AG20443 (cell line): ENCODE measurements at places on chromosomes 5 and 9.

DNA sequence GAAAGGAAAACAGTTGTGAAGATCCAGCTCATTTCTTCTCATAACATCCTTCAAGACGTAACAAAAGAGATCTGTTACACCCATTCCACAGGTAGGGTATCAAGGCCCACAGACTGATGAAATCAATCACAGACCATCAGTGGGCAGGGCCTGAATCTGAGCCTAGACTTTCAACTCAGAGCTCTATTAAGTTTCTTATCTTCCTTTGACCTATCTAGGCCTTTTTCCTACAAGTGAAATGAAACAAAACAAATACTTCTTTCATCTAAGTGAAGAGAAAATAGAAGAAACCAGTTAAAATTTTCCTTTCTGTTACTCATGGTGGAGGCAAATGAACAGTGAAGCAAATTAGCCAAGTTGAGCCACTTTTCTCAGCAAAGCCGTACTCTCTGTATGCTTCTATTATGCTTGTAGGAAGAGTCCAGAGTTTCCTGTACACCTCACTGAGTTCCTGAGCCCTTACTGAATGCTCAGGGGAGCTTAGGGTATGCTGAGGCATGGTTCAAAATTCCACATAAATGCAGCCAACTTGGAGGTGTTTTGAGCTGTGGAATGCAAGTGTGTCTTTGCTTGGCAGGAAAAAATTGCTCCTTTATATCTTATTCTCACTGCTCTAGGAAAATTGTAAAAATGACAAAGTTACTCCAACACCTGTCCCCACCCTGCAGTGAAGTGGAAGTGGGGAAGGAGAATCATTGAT lies 91.9 kb downstream of the FEM1C start:
- DNase-seq: peak; percentile 53

- no peak for DNase-seq
Measured at GRCh38 chr9:18775930-18776329, 257.1 kb downstream of the SAXO1 start.

DNA sequence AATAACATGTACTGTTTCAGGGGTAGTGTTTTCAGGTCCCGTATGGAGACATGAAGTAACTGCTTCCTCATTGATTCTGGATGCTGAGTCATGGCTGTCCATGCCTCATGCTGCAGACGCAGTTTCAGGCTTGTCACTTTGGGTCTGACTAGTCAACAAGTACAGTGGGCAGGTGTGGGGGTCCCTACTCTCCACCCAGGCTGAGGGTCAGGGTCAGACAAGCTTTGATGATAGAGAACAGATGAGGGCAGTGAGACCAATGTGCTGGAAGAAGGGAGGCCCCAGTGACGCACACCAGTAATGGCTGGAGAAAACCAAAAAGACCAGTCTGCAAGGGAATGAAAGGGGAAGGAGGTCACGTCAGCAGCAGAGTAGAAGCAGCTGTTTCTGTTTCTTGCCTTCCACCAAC lies 80.0 kb upstream of the NFIL3 start:
- no peak for DNase-seq

DNA sequence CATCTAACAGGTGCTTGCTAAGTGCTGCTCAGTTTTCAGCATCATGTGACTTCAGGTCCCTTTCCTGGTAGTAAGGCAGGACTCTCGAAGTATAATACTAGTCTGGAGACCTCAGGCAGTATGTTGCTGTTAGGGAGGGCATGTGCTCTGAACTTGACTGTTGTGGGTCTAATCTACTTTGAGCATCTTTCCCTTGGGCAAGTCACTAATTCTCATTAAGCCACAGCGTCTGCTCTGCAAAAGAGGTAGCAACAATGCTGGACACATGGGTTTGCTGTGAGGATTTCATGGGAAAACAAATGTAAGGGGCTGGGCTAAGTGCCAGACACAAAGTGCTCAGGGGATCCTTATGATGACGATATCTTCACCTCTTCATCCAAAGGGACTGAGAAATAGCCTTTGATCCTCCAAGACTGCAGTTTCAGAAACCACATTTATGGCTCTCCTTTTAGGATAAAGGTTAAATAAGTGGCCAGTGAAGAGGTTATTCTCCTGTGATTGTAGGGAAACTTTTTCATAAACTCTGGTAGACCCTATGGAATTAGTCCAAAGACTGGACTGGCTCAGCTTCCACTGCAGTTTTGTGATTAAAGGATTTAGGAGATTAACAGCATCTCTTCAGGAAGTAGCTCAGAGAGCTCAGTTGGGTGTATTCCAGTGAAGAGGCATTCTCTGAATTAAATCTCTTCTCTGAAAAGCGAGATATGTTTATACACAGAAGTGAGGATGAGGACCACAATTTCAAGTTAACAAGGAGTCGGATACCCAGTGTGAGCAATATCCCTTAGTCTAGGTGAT lies 216.6 kb downstream of the SGCD start:
- no peak for DNase-seq

DNA sequence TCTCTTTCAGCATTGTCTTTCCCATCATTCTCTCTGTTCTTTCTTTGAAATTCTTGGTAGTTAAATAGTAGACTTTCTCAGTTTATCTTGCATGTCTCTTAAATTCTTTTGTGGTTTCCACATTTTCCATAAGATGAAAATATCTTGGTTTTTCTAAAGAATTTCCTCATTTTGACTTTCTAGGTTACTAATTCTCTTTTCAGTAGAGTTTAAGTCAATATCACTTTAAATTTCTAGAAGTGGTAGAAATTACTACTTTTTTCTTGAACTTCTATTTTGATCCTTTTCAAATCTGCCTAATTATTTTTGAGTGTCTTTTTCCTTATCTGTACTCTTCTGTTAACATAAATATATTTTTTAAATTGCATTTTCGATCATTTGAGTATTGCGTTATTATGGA lies 23.6 kb upstream of the LRRTM2 start:
- DNase-seq: no peak

DNA sequence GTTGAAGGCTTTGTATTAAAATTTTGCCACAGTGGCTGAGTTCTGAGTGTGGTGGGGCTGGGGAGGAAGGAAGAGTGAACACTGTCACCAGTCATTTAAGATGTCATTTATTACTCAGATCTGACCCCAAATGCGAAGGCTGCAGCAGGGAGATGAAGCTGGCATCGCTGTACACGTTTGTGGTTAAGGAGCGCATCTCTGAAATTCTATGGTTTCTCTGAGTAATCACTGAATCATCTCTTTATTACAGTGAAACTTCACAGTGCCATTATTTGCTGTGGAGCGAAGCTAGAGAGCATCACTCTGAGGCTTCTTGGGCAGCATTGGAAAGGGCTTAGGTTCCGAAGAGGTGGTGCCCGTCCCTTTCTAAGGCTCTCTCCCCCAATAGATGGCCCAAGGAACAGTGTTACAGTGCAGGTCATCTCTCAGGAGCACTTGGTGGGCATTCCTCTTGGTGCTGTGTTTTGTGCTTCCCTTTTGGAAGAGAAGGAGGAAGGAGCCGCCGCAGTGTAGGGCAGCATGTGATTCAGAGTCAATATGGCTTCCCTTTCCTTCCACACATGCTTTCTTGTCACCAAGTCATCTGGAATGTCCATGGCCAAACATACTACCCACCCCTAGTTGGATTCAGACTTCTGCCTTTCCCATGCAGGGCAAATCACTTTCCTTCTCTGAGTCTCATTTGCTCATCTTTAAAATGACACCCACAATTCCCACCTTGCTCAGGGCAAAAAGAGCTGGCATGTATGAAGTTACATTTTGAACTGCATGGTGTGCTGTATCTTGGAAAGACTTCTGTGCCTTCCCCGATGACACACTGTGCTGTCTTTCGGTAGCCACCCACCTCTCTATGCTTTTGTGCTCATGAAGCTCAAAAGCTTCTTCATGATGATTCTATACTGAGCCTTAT lies 9.3 kb upstream of the TEX48 start:
- DNase-seq: peak; percentile 84

DNA sequence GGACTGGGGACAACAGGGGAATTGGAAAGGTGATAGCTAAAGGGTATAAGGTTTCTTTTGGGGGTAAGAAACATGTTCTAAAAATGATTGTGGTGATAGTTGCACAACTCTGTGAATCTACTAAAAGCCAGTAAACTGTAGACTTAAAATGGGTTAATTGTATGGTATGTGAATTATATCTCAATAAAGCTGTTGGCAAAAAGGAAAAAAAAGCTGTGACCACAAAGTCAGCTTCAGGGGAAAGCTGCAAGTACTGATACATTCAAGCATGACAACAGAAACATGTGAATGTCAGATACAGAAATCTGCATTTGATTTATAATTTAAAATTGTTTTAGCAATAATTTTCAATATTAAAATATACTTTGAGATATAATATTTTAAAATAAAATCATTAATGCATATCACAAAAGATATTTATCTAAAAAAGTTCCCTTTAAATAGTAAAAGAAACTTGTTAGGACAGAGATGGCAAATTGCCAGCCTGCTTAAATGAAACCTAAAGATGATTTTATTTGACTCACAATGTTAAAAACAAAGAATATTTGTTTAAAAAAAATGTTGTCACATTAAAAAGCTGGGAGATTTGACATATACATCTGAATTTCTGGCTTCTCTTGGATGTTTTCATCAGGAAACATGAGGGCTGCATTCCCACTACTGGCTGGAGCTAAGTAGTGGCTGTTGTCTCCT lies 66.0 kb downstream of the TBCA start:
- DNase-seq: no peak

DNA sequence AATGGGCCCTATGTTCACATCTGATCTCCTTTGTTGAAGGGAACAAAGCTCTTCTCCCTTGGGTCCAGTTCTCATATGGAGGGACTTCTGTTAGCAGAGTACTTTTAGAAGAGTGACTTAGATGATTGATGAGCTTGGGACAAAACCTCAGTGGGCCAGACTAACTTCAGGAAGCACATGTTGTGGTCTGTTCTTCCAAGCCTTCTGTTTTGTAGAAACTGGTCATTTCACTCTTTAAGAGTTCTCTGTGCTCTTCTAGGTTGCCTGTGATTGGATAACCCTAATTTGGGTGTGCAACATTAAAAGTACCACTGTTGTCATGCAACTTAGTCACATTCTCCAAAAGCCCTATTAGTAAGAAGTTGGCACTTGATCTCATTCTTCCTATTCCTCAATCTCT lies 183.5 kb upstream of the ACO1 start:
- no peak for DNase-seq

DNA sequence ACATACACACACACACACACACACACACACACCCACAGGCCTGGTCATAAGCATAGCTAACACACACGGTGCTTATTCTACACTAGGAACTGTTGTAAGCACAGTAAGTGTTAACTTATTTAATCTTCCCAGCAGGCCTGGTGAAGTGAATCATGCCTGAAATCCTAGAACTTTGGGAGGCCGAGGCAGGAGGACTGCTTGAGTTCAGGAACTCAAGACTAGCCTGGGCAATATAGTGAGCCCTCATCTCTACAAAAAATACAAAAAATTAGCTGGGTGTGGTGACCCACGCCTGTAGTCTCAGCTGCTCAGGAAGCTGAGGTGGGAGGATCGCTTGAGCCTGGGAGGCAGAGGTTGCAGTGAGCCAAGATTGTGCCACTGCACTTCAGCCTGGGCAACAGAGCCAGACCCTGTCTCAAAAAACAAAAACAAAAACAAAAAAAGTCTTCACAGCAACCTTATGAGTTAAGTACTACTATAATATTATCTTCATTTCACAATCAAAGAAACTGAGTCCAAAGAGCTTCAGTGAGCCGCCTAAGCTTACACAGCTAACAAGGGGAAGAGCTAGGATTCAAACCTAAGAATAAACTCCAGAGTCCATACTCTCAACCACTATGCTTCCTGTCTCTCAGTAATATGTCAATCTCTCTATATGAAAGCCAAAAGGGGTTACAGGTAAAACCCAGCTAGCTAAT lies 2.3 kb downstream of the MEGF9 start:
- DNase-seq: no peak

DNA sequence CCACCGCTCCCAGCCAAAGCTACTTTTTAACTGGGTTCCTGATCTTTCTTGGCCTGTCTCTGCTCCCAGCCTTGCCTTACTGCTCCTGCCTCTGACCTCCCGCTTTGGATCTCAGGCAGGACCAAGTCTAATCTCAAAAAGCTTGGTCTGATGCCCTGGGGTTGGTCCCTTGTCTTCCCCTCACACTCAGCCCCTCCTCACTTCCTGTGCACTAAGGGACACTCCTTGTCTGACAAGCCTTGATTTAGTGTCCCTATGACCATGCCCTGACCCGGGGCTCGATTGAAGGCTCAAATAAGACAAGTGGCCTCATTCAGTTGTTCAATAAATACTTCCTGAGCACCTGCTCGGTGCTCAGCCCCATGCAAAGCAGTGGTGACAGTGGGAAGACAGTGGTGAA lies 3.7 kb upstream of the GTF3C5 start:
- DNase-seq: no peak

GRCh38 chr9:130539420-130540223 lies 39.8 kb upstream of the FUBP3 start:
- DNase-seq: peak; percentile 48

DNA sequence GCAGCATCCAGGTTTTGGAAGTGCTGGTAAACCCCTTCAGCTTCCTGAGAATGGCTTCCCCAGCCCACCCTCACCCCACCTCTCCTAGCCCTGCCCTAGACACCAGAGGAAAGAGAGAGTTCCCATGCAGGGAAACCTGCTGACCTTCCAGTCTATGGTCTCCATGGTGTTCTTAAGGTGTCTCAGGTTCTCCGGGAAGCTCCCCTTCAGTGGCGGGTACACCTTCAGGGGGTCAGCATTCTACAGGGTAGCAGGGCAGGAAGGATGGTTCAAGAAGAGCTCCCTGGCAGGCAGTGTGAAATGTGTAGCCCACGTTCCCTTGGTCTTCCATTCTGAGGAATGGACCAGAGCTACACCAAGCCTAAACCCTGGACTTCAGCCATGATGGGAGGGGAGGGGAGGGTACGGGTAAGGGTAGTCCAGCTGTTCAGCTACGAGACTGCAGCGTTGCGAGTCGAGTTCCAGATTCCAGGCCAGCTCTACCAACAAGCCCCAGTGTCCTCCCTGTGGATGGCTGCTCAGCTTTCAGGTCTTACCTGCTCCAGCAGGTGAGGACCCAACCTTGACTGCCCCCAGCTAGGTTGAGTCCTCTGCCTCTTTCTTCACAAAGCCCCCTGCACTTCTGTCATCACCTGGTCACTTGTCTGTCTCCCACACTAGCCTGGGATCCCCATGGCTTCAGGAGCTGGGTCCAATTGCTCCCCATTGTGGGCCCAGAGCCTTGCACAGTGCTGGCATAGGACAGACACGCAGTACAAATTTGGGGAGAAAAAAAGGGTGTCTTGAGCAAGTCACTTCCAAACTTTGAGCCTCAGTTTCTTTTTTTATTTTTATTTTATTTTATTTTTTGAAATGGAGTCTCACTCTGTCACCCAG lies 7.5 kb downstream of the CD74 start:
- DNase-seq: no peak

DNA sequence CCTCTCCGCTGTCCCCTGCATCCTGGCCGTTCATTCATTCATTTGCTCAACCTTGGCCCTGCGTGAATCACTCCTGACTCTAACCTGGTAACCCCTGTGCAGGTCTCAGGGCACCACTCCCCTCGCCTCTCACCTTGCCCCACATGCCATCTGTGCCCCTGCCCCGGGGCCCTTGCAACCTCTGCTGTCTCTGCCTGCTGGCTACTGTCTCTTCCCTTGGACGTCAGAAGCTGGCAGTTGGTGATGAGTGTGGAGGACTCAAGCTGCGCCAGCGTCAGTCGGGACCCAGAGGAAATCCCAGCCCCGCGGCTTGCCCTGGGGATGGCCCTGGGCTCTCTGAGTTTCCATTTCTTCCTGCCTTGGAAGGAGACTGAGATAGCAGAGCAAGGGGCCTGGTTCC lies 154.9 kb downstream of the OLFM1 start:
- no peak for DNase-seq
